Mesendoderm (in vitro differentiated cells): ENCODE measurements at places on chromosomes 2 and 18.
A peak's percentile ranks its signal among the peaks of the same experiment; 100 is the strongest.

GRCh38 chr2:26469092-26469710 lies 8.7 kb downstream of the OTOF start:
- no peaks in the 10 kb centered on the region for H3K36me3 ChIP-seq
- peak; percentile 88 for DNase-seq
- H3K4me3 ChIP-seq: no peak overlapping the region
- H3K27me3 ChIP-seq: no peaks in the 10 kb centered on the region

GRCh38 chr2:8021921-8022320 lies 659.9 kb upstream of the ID2 start:
- no peaks in the 10 kb centered on the region for H3K4me1 ChIP-seq
- H3K27me3 ChIP-seq: no peaks in the 10 kb centered on the region
- no peaks in the 10 kb centered on the region for H3K36me3 ChIP-seq
- H3K4me3 ChIP-seq: no peak overlapping the region
- H3K27ac ChIP-seq: no peak overlapping the region

GRCh38 chr2:235626658-235627057 lies 132.8 kb downstream of the AGAP1 start:
- no peak overlapping the region for H3K4me3 ChIP-seq
- H3K4me1 ChIP-seq: no peaks in the 10 kb centered on the region
- DNase-seq: no peak
- H3K27ac ChIP-seq: no peak overlapping the region
- H3K27me3 ChIP-seq: no peaks in the 10 kb centered on the region

- H3K36me3 ChIP-seq: no peaks in the 10 kb centered on the region
- no peaks in the 10 kb centered on the region for H3K4me1 ChIP-seq
- H3K27ac ChIP-seq: no peak overlapping the region
- H3K4me3 ChIP-seq: no peak overlapping the region
Observed at GRCh38 chr18:79944126-79944731, 7.2 kb downstream of the SLC66A2 start.

- H3K4me3 ChIP-seq: no peak overlapping the region
- DNase-seq: no peak
- no peak overlapping the region for H3K27ac ChIP-seq
Observed at GRCh38 chr2:106156305-106157296, 37.5 kb downstream of the UXS1 start.

- H3K4me3 ChIP-seq: no peak overlapping the region
- no peaks in the 10 kb centered on the region for H3K27me3 ChIP-seq
- DNase-seq: peak; percentile 63
- H3K27ac ChIP-seq: no peak overlapping the region
- no peaks in the 10 kb centered on the region for H3K36me3 ChIP-seq
Observed at GRCh38 chr2:150153646-150154307, 333.7 kb downstream of the RND3 start.

DNA sequence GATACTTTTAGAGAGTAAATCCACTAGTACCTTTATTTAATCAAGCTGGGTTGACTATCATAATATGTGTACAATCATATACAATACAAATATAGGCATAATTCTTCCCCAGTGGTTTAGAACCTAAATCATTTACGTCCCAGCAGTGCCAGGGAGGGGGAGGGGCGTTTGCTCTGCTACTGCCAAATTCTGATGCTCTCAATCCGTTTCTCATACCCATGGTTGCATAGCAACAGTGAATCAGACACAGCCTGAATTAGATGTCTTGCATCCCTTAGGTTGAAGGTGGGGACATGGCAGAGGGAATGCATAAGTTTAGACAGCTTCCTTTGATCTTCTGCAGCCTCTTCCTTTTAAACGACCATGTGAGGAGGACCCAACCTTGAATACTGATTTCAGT lies 135.4 kb downstream of the ABCA12 start:
- no peaks in the 10 kb centered on the region for H3K27me3 ChIP-seq
- peak; percentile 60 for DNase-seq
- H3K4me1 ChIP-seq: no peaks in the 10 kb centered on the region
- no peak overlapping the region for H3K27ac ChIP-seq
- H3K4me3 ChIP-seq: no peak overlapping the region

DNA sequence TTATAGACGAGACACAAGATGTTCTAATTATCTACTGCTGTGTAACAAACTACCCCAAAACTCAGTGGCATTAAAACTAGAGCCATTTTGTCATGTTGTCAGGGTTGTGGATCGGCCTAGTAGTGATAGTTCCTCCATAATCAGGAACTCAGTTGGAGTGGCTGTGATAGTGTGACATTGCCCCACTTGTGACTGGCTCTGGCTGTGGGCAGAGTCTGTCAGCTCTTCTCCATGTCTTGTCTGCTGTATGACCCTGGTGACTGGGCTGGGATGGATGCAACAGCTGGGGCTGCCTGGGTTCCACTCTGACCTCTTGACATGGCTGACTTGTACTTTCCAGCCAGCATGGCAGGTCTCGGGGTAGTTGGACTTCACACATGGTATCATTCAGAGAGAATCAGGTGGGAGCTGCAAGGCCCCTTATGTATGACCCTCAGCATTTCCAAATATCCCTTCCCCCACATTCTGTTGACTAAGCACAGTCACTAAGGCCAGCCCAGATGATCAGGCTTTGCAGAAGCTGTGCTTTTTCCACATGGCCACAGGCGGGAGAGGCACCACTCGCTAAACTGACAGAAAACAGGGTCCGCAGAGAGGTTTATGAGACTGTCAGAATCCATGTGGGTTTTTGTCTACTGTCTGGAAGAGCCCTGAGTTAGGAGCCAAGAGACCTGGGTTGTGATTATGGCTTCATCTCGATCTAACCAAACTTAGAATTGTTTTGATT lies 50.3 kb downstream of the SETBP1 start:
- no peaks in the 10 kb centered on the region for H3K27me3 ChIP-seq
- H3K4me3 ChIP-seq: no peak overlapping the region
- peak overlapping the region; percentile 13 for H3K27ac ChIP-seq
- H3K4me1 ChIP-seq: peaks cover 25% of the 10 kb centered on the region
- no peaks in the 10 kb centered on the region for H3K36me3 ChIP-seq
- peak; percentile 50 for DNase-seq

GRCh38 chr18:46578987-46579386 lies 78.0 kb downstream of the LOXHD1 start:
- no peaks in the 10 kb centered on the region for H3K4me1 ChIP-seq
- no peaks in the 10 kb centered on the region for H3K27me3 ChIP-seq
- H3K36me3 ChIP-seq: no peaks in the 10 kb centered on the region
- no peak for DNase-seq
- H3K27ac ChIP-seq: no peak overlapping the region

- no peaks in the 10 kb centered on the region for H3K36me3 ChIP-seq
- no peaks in the 10 kb centered on the region for H3K27me3 ChIP-seq
- H3K4me1 ChIP-seq: no peaks in the 10 kb centered on the region
- no peak overlapping the region for H3K4me3 ChIP-seq
Observed at GRCh38 chr2:3603536-3604206, 8.8 kb downstream of the COLEC11 start.

- H3K4me1 ChIP-seq: peaks cover 10% of the 10 kb centered on the region
- H3K27ac ChIP-seq: no peak overlapping the region
- H3K4me3 ChIP-seq: peak overlapping the region; percentile 85
- DNase-seq: peak; percentile 46
- no peaks in the 10 kb centered on the region for H3K27me3 ChIP-seq
Observed at GRCh38 chr2:85327160-85327821, 498 bp downstream of the TGOLN2 start.

- no peaks in the 10 kb centered on the region for H3K4me1 ChIP-seq
- no peaks in the 10 kb centered on the region for H3K27me3 ChIP-seq
- H3K36me3 ChIP-seq: no peaks in the 10 kb centered on the region
Observed at GRCh38 chr2:100075532-100075931, 66.9 kb downstream of the AFF3 start.

- H3K27ac ChIP-seq: no peak overlapping the region
- no peaks in the 10 kb centered on the region for H3K36me3 ChIP-seq
- H3K4me3 ChIP-seq: no peak overlapping the region
- peak; percentile 87 for DNase-seq
Observed at GRCh38 chr2:211745295-211746097, 793.1 kb downstream of the ERBB4 start.

DNA sequence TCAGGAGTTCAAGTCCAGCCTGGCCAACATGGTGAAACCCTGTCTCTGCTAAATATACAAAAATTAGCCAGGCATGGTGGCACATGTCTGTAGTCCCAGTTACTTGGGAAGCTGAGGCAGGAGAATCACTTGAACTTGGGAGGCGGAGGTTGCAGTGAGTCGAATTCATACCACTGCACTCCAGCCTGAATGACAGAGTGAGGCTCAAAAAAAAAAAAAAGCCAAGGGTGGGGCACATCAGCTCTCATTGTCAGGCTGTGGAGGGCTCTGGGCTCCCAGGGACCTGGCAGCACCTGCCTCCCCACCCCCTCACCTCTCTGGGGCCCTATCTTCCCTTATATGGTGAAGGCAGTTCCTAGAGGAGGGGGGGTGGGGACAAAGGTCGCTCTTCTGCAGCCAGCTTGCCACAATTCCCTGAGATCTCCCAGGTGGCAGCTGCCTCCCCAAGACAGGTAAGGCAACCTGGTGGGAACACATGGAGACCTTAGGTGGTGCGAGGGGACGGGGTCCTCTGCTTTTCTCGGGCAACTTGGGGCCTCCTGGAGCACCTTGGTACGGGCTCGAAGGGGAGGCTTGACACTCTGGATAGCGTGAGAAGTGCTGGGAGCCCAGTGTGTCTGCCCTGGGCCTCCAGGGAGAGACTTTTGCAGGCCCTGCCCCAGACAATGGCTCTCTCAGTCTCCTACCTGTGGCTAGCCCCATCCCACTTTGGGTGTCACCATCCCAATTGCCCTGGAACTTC lies at the start of gene VIL1:
VIL1 (plus strand) TSS at position 407 of the 742 bp plus-strand sequence. CDS start 4,656 bp downstream, outside the sequence.
- no peaks in the 10 kb centered on the region for H3K27me3 ChIP-seq
- no peaks in the 10 kb centered on the region for H3K36me3 ChIP-seq
- no peak within 1 kb of the TSS for H3K4me3 ChIP-seq
- DNase-seq: peak; percentile 53
- H3K4me1 ChIP-seq: peaks cover 5% of the 10 kb centered on the region
- H3K27ac ChIP-seq: no peak within 1 kb of the TSS

DNA sequence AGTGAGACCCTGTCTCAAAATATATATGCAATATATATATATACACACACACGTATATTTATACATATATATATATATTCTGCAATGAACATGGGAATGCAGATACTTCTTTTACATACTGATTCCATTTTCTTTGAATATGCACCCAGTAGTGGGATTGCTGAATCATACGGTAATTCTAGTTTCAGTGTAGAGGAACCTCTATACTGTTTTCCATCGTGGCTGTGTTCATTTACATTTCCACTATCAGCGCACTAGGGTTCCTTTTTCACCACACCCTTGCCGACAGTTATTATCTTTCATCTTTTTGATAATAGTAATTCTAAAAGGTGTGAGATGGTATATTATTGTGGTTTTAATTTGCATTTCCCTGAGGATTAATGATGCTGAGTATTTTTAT lies 52.3 kb upstream of the SLC39A10 start:
- H3K36me3 ChIP-seq: no peaks in the 10 kb centered on the region
- no peaks in the 10 kb centered on the region for H3K4me1 ChIP-seq
- DNase-seq: no peak

DNA sequence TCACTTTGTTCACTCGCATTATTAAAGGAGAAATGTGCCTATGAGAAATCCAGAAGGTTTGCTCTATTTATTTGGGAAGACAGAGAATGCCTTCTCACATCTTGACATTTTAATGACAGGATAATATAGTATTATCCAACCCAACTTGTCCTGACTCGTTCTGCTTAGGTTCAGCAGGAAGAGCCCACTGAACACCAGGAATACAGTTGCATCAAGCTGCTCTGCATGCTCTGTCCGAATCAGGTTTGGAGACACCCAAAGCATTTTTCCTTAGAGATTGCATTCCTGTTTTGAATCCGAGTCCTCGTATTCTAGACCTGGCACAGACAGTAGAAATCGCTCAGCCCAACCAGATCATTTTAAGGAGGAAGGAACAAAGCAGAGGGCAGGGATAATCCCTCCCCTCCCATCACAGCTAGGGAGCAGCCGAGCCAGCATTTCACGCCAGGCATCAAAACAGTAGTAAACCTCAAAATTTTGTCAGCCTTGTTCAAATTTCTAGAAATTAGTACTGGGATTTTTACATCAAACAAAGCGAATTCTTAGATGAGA lies 837.4 kb upstream of the ID2 start:
- no peak overlapping the region for H3K27ac ChIP-seq
- no peak for DNase-seq
- H3K36me3 ChIP-seq: no peaks in the 10 kb centered on the region
- H3K4me1 ChIP-seq: no peaks in the 10 kb centered on the region

DNA sequence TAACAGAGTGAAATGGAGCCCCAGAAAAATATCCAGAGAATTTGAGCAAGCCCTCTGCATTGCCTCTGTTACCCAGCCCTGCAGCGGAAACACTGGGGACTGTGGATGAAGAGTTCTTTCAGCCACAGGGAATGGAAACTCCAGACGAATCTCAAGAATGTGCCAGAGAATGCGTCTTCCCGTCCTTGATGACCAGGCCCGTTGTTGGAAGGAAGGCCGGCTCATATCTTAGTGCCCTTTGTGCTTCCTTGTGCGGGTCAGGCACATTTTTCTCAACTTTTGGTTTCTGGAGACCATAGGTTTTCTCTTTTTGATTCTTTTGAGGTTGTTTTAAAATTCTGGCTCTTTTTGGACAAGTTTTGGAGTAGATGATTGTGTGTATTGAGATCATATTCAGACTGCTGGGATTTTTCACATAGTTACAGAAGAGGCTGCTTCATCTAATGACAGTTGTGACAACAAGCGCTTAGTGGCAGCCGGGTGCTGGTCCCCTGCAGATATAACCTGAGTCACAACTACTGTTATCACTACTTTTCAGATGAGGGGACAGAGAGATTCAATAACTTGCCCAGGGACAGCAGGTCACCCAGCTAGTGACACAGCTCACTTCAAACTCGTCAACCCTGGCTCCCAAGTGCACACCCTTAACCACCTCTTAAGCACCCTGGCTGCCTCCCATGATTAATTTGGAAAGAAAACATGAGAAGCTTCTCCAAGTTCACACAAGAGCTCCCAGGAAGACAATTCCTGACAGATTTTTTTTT lies 15.7 kb downstream of the MAL start:
- no peaks in the 10 kb centered on the region for H3K36me3 ChIP-seq
- DNase-seq: no peak

- H3K36me3 ChIP-seq: no peaks in the 10 kb centered on the region
- no peak overlapping the region for H3K27ac ChIP-seq
- H3K27me3 ChIP-seq: no peaks in the 10 kb centered on the region
- no peak overlapping the region for H3K4me3 ChIP-seq
- DNase-seq: no peak
Observed at GRCh38 chr18:55110436-55110835, 151.2 kb upstream of the CCDC68 start.

DNA sequence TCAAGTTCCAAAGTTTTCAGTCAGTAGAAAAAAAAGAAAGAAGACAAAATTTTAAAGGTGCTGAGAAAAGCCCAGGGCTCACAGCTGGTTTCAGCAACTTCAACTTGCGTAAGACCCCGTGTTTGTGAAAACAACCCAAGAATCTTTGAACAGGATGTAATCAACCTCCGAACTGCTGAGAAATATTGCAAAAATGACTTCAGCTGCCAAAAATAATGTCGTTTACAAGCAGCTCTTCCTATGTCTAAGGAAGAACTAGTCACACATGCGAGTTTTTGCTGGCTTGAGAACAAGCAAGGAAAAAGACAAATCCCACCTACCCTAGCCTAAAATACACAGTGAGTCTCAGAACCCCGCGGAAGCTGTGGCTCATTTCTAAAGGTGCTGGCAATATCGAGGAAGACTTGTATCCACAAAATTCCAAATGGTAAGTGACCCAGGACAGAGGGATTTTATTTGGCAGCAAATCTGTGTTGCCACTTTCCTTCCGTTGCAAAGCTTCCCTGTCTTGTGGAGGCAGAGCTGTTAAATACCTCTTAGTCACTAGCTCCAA lies 59.8 kb upstream of the SLC8A1 start:
- no peaks in the 10 kb centered on the region for H3K36me3 ChIP-seq
- peaks cover 3% of the 10 kb centered on the region for H3K4me1 ChIP-seq
- H3K4me3 ChIP-seq: no peak overlapping the region
- no peaks in the 10 kb centered on the region for H3K27me3 ChIP-seq
- DNase-seq: peak; percentile 5
- no peak overlapping the region for H3K27ac ChIP-seq

GRCh38 chr2:225425284-225425683 lies 25.8 kb downstream of the NYAP2 start:
- H3K36me3 ChIP-seq: no peaks in the 10 kb centered on the region
- DNase-seq: no peak
- H3K4me3 ChIP-seq: no peak overlapping the region
